T-helper 1 cell (primary cell): ENCODE measurements at places on chromosomes 7 and 10.

GRCh38 chr7:55550841-55551537, 21.3 kb downstream of the VOPP1 start:
- no peak for DNase-seq

DNA sequence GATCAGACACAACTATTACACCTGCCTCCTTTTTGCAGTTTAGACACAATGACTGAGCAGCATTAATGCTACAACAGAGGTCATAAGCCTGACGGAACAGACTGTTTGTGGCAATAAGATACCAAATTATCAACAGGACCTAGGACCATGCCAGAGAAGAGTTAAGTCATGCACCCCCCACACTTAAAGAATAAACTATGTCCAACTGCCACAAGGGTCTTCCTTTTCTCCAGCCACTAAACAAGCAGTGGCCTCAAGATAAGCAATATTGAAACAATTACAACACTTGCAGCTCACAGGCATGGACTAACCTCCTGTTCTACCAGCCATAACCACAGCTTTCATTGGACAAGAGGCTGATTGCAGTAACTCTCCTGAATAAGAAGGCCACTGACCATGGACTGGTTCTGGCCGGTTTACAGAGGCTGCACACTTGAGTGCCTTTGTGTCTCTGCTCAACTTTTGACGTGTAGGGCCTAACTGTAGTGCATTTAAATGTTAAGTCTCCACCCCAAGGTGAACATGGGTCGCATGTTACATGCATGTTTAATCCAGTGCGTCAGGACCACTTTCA, 104.4 kb downstream of the STRA8 start:
- DNase-seq = no peak

DNA sequence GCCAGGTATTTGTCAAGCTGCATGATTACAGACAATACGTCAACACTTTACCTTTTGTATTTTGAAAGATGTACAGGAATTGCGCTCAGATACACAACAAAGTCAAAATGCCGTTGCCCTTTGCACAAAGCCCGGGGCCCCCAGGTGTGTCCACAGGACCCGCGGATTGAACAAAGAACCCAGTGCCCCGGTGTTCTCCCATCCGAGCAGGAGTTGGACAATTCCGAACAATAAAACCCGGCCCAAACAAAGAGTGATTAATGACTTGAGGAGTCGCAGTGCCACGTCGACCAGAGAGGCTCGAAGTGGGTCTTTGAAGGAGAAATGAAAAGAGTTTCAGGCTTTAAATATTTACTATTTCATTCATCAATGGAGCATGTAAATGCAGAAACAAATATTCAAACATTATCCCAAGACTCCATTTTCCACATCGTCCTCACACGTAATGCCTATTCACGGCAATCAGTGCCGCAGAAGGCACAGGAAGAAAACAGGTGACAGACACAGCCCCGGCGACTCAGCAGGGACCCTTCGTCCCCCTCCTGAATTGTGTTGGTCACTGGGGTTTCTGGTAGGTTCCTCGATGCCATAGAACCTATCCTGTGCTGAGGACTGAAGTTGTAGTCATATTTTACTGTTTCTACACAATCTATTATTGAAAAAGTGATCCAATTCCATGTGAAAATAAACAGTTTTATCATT, 70.9 kb upstream of the MGMT start:
- no peak for DNase-seq

DNA sequence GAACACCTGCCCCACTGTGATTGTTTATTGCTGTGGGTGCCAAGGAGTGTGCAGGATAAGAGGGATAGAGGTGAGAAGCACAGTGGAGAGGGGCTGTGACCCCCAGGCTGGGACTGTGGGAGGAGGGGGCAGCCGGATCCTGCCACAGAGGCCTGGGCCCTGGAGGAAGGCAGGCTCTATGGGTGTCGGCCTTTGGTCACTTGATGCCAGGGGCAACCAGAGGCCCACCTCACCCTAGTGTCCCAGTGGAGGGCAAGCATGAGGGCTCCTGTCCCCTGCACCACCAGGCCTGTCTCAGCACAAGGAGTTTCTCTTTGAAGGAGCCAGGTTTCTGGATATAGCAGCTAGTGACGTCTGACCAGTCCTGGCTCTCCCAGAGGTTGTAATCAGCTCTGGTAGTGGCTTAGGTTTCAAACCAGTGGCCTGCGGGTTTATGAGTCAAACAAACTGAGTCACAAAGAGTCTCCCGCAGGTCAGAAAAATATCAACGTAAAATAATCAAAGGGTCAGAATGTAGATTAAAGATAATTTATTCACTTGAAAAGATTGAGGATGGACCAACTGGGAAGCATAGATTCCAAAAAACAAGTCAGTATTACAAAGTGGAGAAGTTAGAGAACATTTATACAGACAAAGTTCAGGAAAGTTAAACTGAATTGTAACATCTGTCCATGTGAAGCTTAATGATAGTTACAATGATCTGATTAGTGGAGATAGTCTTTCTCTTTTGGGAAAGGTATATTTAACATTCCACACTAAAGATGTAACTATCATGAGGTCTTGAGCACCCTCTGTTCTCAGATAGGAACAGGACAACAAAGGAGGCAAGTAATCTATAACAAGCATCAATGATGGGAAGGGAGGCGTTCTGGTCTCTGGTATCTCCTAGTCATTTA, 37.2 kb upstream of the ZNF488 start:
- DNase-seq = no peak

DNA sequence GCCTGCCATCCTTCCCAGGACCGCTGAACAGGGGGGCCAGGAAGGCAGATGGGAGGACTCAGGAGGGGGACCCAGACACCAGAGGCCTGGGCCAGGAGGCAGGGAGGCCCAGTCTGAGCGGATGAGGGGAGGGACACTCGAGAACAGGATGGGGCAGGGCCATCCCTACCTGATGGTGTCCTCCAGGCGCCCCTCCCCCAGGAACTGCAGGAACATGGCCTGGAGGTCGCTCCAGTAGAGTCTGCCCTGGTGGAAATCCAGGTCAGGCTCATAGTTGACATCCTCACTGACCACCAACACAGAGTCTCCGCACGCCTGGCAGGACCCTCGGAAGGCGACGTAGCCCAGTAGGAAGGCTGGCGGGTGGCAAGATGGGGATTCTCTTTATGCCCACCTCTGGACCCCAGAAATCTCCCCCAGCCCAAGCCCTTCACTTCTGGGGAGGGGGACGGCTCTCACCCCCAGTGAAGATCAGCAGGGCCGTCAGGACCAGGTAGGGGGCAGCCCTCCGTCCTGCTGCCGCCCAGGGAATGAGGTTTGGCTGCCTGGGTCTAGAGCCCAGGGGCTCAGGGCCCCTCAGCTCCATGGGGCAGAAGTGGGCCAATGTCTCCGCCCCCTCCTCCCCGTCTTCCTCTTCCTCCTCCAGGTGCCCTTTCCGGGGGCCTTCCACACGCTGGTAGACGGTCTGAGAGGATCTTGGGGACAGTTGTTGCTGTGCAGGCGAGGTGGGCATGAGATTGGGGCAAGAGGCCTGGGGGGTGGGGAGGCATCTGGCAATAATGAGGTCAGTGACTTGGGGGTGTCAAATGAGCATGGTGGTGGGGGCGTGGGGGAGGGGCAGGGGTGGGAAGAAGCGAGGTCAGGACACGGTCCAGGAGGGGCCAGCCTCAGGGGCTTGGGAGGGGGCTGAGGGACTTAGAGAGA, 573 bp downstream of the TFR2 start:
- no peak for DNase-seq

DNA sequence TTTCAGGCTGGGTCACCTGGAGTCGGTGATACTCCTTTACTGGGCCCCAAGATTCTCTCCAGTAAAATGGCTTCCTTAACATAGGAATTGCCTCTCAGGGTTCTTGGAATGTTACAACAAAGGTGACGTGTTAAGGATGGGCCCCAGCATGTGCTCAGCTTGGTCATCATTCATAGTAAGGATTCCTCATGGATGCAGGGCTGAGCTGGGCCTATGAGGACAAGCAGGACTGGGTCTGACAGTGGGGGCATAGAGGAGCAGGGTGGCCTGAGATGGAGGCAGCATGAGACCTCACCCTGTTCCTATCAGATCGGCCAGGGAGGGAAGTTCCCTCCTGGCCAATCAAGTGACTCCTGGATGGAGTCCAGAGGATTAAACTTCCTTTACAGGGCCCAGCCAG, 12.8 kb upstream of the MBL2 start:
- no peak for DNase-seq

DNA sequence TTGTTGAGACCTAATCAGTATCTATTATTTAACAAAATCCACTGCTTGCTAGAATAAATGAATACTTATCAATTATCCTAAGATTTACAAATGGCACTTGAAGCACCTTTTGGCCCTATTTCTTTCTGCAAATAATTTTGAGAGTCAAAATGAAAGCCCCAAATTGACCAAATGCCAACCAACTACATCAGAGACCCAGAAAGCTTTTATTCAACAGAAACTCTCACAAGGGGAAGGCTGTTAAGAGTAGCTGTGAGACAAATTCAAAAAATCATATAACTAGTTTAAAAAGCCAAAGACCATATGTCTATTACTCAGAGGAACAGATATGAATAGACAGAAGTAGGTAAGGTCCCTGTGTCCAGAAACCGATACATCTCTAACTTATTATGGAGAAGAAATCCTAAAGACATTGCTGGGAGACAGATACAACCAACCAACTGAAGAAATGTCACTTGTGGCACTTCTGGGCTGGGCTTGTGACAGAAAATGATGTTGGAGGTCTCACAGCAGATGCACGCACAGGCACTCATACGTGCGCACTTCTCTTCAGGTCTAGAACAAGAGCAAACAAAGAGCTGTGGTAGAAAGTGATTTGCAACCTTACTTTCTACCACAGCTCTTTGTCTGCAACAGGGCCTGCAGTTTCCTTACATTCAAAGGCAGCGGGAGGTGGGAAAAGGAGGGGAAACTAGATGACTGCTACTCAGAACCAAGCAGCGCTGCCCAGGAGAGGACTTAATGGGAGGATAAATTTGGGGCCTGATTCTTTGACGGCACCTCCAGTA, 58.6 kb upstream of the KCNIP2 start:
- DNase-seq = no peak

DNA sequence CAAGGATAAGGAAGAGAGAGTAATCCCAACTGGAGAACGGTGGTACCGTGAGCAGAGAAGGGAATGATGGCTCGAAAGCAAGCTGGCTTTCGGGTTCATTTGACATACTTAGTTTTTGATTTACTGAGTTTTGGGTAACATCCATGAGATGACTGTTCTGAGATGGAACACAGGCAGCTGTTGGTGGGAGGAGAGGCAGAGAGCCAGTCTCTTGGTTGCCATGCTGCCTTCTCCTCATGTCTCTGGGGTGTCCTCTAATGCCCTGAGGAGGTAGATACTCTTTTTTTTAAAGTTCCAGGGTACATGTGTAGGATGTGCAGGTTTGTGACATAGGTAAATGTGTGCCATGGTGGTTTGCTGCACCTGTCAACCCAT, 76.4 kb upstream of the NRP1 start:
- no peak for DNase-seq

DNA sequence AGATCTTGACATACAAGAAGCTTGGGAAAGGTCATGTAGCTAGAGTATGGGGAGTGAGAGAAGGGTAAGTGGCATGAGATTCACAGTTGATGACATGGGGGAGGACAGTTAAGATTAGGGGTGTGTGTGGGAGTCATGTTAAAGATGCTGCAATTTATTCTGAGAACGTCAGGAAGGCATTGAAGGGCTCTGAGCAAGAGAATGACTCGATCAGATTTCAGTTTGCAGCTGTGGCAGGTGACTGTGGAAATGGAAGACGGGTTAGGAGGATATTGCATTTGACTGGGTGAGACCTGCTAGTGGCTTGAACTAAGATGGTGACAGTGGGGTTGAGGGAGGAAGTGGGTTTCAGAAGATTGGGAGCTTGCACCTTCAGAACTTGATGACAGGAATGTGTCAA, 5.6 kb downstream of the CDC123 start:
- DNase-seq = peak; percentile 53

GRCh38 chr7:50474382-50475160, 24.4 kb upstream of the FIGNL1 start:
- DNase-seq = no peak

- no peak for DNase-seq
These were observed 615 bp upstream of the CNTNAP2 start for GRCh38 chr7:146115851-146116520.

GRCh38 chr7:85765698-85766298, 578.9 kb upstream of the SEMA3D start:
- DNase-seq = no peak

DNA sequence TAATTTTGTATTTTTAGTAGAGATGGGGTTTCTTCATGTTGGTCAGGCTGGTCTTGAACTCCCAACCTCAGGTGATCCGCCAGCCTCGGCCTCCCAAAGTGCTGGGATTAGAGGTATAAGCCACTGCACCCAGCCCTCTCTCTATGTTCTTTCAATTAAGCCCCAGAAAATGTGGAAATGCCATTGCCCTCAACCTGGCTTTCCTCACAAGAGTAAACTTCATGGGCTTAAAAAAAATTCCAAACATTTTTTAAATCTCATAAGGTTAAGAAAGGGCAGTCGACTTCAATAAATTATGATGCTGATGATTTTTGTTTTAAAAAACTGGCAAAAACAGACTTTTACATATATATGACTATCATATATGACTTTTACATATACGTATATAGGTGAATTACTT, 107.6 kb downstream of the TES start:
- no peak for DNase-seq

GRCh38 chr7:105796365-105796764, 80.0 kb downstream of the ATXN7L1 start:
- DNase-seq = no peak

DNA sequence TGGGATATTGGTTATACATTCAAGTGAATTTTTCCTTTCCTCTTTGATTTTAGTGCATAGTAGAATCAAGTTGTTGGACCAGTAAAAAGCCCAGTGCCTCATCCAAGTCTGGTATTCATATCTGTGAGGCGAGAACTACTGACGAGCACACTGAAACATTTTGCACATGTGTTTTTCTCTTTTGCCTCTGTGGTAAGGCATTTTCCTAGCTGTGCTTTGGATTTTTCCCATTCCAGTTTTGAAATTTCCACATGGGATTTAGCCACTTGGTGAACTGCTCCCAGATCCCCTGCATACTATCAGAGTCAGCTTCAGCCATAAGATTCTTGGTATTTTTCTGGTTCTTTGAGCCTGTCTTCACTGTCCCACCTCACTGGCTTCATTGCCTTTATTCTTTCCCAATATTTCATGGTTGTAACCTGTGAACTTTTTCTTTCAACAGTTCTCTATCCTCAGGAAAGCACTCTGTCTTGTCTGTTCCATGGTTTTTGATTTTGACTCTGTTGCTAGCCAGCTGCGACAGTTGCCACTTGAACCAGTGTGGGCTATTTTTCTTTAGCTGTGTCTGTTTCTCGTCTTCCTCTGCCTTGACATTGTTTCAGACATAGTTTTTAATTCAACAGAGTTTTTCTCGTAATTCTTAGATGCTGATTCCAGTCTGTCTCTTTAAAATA, 239.0 kb downstream of the REEP3 start:
- DNase-seq = no peak

DNA sequence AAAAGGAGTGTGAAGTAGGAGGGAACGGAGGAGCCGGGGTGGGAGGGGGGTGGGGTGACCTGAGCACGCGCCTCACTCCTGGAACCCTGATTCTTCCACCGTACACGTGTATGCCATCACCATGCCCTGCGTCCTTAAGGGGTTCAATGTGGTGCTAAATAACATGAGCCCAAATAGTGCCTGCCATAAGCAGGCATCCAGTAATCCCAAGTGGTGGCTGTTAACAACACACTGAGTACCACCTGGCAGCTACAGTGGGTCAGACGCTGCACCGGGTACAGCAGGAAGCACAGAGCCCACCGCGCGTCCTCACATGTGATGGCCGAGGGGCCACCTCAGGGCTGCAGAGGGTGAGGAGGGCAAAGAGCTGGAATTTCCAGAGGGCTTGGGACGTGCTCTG, 81.9 kb downstream of the PTPRN2 start:
- no peak for DNase-seq
